ENCODE measurements at places on chromosomes 7 and 10.

GRCh38 chr7:130943336-130943901 lies 209.4 kb upstream of the KLF14 start:
- DNase-seq = no peak

DNA sequence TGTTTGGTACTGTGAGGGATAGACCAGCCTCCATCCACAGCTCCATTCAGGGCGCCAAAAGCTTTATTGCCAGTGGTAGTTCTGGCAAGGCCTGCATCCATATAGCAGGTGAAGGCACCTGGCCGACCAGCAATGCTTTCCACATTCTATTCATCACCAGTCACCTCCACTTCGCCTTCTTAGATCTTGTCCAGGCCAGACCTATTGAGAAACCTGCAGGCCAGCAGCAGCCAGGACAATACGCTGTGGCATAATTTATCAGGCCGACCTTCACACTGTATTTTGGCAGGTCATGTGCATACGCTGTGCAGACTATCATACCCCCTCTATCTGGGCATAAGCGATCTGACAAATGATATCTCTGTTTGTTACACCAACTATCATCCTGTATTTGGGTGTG lies 15.2 kb upstream of the KNDC1 start:
- no peak for DNase-seq

DNA sequence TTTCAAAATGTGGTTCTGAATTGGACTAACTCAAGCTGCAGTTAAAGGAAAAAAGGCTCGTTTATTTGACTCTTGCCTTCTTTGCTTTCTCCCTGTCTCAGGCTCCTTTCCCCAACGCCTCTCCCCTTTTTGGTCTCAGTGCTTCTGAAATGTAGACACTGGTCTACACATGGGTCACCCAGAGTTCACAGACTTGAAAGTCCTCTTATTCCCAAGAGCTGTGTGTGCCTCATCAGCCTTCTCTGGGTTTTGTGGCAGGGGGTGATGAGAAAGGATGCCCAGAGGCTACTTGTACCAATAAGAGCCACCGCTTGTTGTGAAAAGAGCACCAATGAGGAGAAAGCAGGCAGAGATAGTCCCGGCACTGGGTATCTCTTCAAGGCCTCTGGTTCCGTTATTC lies 125.7 kb downstream of the BICC1 start:
- no peak for DNase-seq

- DNase-seq = no peak
Measured at GRCh38 chr10:79361726-79362397, 14.6 kb downstream of the PPIF start.

GRCh38 chr7:148395990-148396716 lies 194.4 kb upstream of the C7orf33 start:
- no peak for DNase-seq

- no peak for DNase-seq
Measured at GRCh38 chr10:112202561-112203241, 19.1 kb upstream of the GPAM start.

DNA sequence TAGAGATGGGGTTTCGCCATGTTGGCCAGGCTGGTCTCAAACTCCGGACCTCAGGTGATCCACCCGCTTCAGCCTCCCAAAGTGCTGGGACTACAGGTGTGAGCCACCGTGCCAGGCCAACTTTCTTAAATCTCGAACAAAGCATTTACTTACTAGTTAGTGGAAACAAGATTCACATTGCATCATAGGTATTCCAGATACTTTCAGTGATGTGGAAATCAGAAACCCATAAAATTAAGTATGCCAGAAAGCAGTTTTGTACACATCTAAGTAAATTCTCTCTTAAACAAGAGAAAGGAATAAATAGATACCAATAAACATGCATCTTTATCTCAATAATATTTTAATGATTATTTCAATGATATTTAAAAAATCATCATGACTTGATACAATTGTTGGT lies 75.5 kb downstream of the DGKI start:
- DNase-seq = no peak

- no peak for DNase-seq
Measured at GRCh38 chr7:91436655-91437054, 172.4 kb downstream of the FZD1 start.

DNA sequence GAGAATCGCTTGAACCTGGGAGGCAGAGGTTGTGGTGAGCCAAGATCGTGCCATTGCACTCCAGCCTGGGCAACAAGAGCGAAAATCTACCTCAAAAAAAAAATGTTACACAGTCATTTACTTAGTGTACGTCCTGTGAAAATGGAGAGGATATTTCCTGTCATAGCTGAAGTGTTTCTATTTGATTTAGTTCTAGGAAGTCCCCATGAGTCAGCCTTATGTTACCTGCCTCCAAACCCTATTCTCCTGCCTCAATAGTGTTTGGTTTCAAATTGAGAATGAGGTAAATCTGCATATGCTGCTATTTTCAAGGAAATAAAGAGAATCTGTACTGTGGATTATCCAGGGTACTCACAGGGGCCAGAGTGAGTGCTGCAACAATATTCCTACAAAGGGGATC lies 1284.5 kb upstream of the AUTS2 start:
- DNase-seq = no peak

- no peak for DNase-seq
Measured at GRCh38 chr10:110737886-110738634, 93.9 kb downstream of the RBM20 start.

DNA sequence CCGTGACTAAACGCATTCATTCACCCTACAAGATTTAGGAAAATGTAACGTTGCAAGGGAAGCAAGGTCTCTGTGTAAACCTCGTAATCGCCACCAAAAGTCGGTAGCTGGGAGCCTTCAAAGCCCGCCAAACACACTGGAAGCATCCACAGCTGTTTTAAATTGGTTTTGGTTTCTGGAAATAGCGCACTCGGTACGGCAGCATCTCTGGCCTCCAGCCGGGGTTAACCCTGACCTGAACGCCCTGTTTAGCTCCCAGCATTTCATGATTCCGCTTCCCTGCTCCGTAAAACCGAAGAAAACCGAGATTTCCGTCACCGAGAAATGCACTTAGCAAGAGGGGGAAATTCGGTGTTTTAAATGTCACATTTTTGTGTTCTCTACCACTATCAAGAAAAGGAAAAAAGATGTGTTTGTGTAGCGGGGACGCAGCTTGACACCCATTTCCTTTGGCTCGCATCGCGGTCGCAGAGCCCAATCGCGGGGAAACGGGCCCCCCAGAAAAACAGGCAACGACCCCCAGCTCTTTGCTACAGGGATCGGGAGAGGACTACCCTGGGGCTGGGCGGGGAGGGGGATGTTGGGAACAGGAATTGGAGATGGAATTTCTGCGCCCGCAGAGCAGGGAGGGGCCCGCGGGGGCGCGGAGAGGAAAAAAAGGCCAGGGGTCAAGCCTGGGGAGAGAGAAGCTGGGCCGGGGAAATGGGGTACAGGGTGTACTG lies 646 bp downstream of the SGCE start:
- DNase-seq = no peak

- no peak for DNase-seq
Measured at GRCh38 chr7:133511252-133511651, 258.4 kb downstream of the EXOC4 start.

DNA sequence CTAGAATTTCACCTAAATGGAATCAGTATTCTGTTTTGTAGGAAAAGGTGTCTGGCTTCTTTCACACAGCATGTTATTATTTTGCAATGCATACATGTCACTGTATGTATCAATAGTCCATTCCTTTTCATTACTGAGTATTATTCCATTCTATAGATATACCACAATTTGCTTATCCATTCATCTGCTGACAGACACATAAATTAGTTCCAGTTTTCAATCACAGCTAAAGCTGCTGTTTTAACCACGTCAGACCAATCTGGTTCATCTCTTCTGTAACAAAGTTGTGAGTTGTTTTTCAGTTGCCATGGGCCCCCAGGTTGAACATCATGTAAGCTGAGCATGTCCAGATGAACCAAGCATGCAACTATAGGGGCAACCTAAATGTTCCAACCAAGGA lies 282.1 kb upstream of the MKLN1 start:
- DNase-seq = no peak

GRCh38 chr10:42781893-42782445 lies 626 bp upstream of the BMS1 start:
- DNase-seq = no peak

- DNase-seq = no peak
Measured at GRCh38 chr10:103504181-103504783, 10.8 kb downstream of the NEURL1 start.

DNA sequence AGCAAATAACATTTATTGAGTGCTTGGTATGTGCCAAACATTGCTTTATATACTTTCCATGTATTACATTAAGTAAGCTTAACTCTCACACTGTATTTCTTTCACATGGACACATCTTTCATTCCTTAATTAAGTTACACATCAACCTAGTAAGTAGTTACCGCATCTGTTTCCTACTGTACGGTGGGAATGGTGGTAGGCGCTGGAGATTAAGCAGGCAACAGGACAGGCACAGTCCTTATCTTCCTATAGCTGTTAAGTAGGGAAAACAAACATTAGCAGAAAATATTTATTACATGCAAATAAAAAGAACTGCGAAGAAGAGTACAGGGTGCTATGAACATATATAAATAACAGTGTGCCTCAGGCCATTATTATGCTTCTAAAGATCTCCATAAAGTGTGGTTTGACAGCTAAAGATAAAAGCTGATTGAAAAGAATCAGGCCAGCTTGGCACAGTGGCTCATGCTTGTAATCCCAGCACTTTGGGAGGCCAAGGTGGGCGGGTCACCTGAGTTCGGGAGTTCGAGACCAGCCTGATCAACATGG lies 105.0 kb downstream of the SUGCT start:
- no peak for DNase-seq

DNA sequence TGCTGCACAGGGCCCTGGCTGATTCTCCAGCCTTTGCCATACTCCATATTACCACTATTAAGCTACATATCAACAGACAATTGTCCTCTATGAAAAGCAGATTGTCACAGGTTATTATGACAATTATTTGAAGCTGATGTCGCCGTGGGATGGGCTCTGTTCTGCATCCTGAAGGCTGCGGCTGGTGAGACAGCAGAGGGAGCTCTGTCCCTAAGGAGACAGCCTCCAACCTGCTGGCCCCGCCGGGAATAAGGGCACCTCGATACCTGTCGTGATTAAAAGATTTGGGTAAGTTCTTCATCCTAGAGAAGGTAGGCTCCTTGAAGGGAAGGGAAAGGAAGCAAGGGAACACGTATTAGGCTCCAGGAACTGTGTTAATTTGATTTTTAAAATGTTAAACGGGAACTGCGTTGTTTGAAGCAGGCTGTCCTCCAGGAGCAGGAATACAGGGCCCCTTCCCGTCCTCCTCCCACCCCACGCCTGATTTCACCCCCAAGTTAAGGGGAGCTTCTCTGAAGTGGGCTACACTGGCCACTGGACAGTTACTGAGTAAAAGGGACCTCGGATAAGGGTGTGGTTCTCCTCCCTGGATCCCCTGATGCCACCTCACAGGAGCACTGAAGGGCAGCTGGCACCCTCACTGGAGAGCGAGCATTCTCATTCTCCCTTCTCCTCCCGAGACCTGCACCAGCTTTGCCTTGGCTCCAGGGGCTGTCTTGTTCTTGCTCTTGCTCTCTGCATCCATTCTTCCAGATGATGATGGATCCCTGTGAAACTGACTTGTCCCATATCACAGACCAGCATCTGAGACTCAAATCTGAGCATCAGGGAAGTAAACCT lies 11.8 kb upstream of the TIAL1 start:
- DNase-seq = peak; percentile 37

- no peak for DNase-seq
Measured at GRCh38 chr10:114970515-114970914, 32.5 kb downstream of the TRUB1 start.

GRCh38 chr7:94057955-94058354 lies 53.8 kb upstream of the BET1 start:
- no peak for DNase-seq
